Uterus (tissue), 4 donors: ENCODE measurements at places on chromosomes 7 and 10. TPM values are rescaled to one million over a fixed set of nuclear protein-coding genes. Genes with fewer than 3 reads are reported as not detected.

Gene SCIN
- 1.6 TPM for total RNA-seq

DNA sequence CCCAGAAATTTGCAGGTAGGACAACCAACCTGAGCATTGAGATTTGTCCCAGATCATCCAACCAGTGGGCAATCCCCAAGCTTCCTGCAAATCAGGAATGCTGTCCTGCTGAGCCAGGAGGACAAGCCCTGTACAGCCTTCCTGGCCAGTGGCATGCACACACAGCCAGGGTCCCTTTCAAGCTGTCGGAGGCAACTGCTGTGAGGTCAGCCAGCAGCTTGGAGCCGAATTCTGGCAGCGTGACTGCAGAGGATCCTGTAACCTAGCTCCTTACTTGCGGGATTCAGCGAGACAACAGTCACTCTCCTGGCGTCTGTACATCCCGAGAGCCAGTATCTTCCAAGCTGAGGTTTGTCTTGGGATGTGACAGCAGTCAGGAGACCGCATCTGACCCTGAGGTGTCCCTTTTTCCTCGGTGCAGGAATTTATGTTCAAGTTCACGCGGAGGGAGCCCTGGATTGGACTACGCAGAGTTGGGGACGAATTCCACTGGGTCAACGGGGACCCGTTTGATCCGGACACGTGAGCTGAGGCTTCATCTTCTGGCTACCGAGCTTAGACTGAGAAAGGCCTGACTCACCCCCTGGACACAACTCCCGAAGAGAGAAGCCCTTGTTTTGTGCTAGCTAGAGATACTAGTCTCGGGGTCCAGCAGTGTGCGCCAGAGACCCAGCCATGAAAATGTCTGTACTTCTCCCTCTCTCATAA lies 18.3 kb downstream of the CLEC2L start:
- H3K27me3 ChIP-seq: no peaks in the 10 kb centered on the region
- no peak overlapping the region for H3K4me3 ChIP-seq
- no peak overlapping the region for H3K27ac ChIP-seq
- H3K36me3 ChIP-seq: no peaks in the 10 kb centered on the region

DNA sequence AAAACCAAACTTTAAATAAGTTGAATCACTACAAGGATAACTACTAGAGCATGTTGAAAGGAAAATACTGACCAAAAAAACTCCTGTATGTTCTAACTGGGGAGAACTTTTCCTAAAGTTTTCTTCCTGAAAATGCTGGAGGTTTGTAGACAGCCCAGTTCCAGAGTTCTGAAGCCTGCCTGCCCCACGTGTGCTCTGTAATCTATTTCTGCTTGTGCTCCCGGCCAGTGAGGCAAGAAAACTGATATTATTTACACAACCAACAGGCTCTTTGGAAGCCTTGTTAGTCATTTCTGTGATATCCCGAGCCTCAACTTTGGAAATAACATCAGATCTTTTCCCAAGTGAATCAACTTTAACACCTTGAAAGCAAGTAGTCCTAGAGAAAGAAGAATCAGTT lies 46.7 kb downstream of the ZFAND4 start:
- no peaks in the 10 kb centered on the region for H3K4me1 ChIP-seq
- no peak overlapping the region for H3K4me3 ChIP-seq
- DNase-seq: no peak
- H3K27ac ChIP-seq: no peak overlapping the region
- H3K36me3 ChIP-seq: no peaks in the 10 kb centered on the region

- no peaks in the 10 kb centered on the region for H3K36me3 ChIP-seq
- H3K4me1 ChIP-seq: no peaks in the 10 kb centered on the region
- DNase-seq: no peak
- H3K27ac ChIP-seq: no peak overlapping the region
- no peak overlapping the region for H3K4me3 ChIP-seq
- no peaks in the 10 kb centered on the region for H3K27me3 ChIP-seq
Observed at GRCh38 chr10:64518456-64518855, 997.3 kb downstream of the REEP3 start.
